ENCODE measurements at places on chromosomes 2 and 18. TPM values are rescaled to one million over a fixed set of nuclear protein-coding genes. Genes with fewer than 3 reads are reported as not detected.

Gene FSHR
- total RNA-seq = not detected

GRCh38 chr2:199590321-199591203 is 132.8 kb upstream of the SATB2 start:
- peaks cover 5% of the 10 kb centered on the region for H3K27me3 ChIP-seq
- no peak for DNase-seq
- H3K4me3 ChIP-seq = no peak overlapping the region
- H3K36me3 ChIP-seq = no peaks in the 10 kb centered on the region
- no peaks in the 10 kb centered on the region for H3K4me1 ChIP-seq
- H3K27ac ChIP-seq = no peak overlapping the region

DNA sequence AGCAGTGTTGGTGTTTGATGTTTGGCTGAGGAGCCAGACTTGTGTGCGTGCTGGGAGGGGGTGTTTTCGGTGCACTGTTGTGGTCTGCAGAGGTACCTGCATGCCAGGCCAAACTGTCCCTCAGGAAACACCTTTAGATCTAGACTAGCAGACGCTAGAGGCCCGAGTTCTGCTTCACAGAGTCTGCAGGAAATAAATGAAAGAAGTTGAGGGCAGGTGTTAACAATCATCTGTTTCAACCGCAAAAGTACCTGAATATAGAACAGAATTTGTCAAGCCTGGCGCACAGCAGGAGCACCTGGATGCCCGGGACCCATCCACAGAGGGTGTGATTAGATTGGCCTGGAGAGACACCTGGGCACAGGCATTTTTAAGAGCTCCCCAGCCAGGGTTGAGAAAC is 40.5 kb upstream of the REL start:
- DNase-seq = no peak
- H3K4me3 ChIP-seq = no peak overlapping the region
- H3K27me3 ChIP-seq = no peaks in the 10 kb centered on the region
- H3K27ac ChIP-seq = no peak overlapping the region
- H3K36me3 ChIP-seq = no peaks in the 10 kb centered on the region

- H3K27ac ChIP-seq = no peak overlapping the region
- no peaks in the 10 kb centered on the region for H3K36me3 ChIP-seq
- peaks cover 15% of the 10 kb centered on the region for H3K27me3 ChIP-seq
- no peaks in the 10 kb centered on the region for H3K4me1 ChIP-seq
Measured at GRCh38 chr2:152307863-152308262, 27.1 kb upstream of the FMNL2 start.

Gene SCN7A
- total RNA-seq = not detected

GRCh38 chr2:148979164-148979918 is 59.2 kb upstream of the LYPD6B start:
- no peak overlapping the region for H3K27ac ChIP-seq
- no peak overlapping the region for H3K4me3 ChIP-seq
- H3K27me3 ChIP-seq = no peaks in the 10 kb centered on the region

Gene FAM124B
- total RNA-seq = 0.32 TPM

Gene GALNT3
- 16.2 TPM for total RNA-seq

- H3K4me3 ChIP-seq = no peak overlapping the region
- no peak overlapping the region for H3K27ac ChIP-seq
- DNase-seq = no peak
- H3K27me3 ChIP-seq = peaks cover 22% of the 10 kb centered on the region
Measured at GRCh38 chr18:44853430-44853829, 172.7 kb downstream of the SETBP1 start.

- H3K36me3 ChIP-seq = peaks cover 39% of the 10 kb centered on the region
- H3K27me3 ChIP-seq = no peaks in the 10 kb centered on the region
- H3K4me1 ChIP-seq = peaks cover 89% of the 10 kb centered on the region
- no peak for DNase-seq
- peak overlapping the region; percentile 96 for H3K4me3 ChIP-seq
Measured at GRCh38 chr2:174632841-174633622, 35.4 kb upstream of the WIPF1 start.

Gene UGT1A5
- not detected for total RNA-seq

Gene KCNG2
- total RNA-seq = not detected

GRCh38 chr2:12057436-12058166 is 311.2 kb downstream of the LPIN1 start:
- peaks cover 9% of the 10 kb centered on the region for H3K4me1 ChIP-seq
- no peaks in the 10 kb centered on the region for H3K36me3 ChIP-seq
- no peak overlapping the region for H3K27ac ChIP-seq
- peaks cover 21% of the 10 kb centered on the region for H3K27me3 ChIP-seq

DNA sequence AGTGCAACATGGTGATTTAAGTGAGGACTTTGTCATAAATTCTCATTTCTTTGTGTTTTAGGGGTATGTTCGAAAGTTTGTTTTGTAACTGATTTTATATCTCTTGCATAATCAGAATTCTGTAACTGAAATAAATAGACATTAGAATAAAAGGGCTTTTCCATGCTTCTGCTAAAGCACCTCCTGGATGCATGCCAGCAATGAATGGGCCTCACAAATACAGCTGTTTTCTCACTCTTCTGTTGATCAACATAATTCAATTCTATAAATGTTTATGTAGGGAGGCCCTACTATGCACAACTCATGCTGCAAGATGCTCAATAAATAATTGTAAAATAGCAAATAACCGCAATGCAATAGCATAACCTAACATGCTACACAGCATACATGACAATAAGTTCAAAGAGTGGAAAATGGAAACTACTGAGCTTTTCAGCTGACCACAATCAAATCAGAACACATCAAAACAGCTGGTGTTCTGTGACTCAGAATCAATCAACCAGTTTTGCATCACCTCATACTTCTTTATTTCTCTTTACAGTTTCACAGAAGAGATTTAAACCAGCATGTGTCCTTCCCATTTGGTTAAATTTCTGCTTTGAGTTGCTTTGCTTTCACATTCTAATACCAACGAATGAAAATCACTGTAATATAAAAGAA is 11.0 kb downstream of the CDH7 start:
- no peaks in the 10 kb centered on the region for H3K36me3 ChIP-seq
- H3K27ac ChIP-seq = no peak overlapping the region
- DNase-seq = no peak
- H3K4me1 ChIP-seq = no peaks in the 10 kb centered on the region
- no peak overlapping the region for H3K4me3 ChIP-seq

DNA sequence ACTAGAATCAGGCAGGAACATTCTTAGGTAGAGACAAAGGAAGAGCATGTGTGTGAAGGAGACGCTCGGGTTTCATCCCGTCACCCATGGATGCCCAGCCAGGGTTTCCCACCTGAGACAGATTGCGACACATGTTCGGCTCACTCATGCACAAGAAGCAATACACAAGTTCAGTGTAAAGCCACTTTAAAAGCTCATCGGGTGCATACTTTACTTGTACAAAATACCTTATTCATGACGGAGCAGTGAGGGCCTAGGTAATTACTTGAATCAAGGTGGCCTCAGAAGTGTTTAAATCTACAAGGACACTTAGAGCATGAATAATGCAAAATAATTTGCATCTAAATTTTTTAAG is 42.0 kb downstream of the ZEB2 start:
- H3K27ac ChIP-seq = no peak overlapping the region
- no peaks in the 10 kb centered on the region for H3K36me3 ChIP-seq
- H3K4me3 ChIP-seq = no peak overlapping the region
- no peak for DNase-seq

Gene CCNYL1
- 5.1 TPM for total RNA-seq

Gene HOXD12
- total RNA-seq = not detected

GRCh38 chr2:239938651-239939486 is 86.3 kb downstream of the NDUFA10 start:
- H3K4me3 ChIP-seq = no peak overlapping the region
- no peak for DNase-seq
- peaks cover 9% of the 10 kb centered on the region for H3K4me1 ChIP-seq
- no peak overlapping the region for H3K27ac ChIP-seq
- no peaks in the 10 kb centered on the region for H3K27me3 ChIP-seq
- no peaks in the 10 kb centered on the region for H3K36me3 ChIP-seq

Measured in activated T-cell treated with anti-CD3 and anti-CD28 coated beads, Interleukin-2, amount 50 U/mL, for 72 hours (primary cell).